ENCODE measurements at places on chromosomes 2 and 18.

GRCh38 chr2:130836501-130837174 is at the start of gene ARHGEF4:
ARHGEF4 (plus strand) TSS chr2:130836914; CDS start chr2:130836954, 40 bp downstream.
- DNase-seq: peak; percentile 9

GRCh38 chr18:57466745-57467409 is 31.7 kb downstream of the ONECUT2 start:
- DNase-seq: no peak

GRCh38 chr2:176902454-176902853 is 310.1 kb upstream of the HNRNPA3 start:
- no peak for DNase-seq

GRCh38 chr2:14681608-14682007 is 49.1 kb downstream of the LRATD1 start:
- DNase-seq: no peak

- no peak for DNase-seq
These were observed 205.3 kb downstream of the ANAPC1 start for GRCh38 chr2:111678651-111679050.

DNA sequence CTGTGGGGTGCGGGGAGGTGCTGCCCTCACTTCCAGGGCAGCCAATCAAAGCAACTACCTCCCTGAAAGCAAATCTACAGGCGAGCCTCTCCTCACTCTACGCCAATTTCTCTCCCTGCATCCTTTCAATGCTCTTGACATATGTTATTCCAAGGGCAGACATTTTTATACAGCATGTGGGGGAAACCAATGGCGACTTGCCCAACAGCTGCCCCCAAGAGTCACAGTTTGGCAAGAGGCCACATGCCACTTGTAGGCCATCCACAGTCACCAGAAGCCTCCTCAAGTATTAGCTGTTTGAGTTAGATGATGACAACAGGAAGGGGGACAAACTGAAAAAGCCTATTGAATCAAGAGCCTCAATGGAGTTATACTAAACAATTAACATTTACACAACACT is 114.6 kb downstream of the MYO5B start:
- DNase-seq: no peak

DNA sequence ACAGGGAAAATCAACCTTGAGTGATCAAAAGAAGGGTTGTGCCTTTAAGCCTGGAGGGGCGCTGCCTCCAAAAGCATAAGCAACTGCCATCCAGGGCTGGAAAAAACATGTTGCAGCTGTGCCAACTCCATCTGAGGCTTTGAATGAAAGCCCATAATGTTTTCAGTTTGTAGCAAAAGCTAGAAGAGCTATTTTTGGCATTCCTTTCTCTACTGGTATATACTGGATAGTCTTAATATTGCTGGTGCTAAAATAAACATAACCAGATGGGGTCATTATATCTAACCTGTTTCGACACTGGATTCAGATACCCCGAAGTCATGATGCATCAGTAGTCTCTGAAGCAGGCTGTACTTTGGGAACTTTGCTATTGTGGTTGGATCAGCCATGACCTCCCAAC is 25.1 kb downstream of the ANXA4 start:
- no peak for DNase-seq

DNA sequence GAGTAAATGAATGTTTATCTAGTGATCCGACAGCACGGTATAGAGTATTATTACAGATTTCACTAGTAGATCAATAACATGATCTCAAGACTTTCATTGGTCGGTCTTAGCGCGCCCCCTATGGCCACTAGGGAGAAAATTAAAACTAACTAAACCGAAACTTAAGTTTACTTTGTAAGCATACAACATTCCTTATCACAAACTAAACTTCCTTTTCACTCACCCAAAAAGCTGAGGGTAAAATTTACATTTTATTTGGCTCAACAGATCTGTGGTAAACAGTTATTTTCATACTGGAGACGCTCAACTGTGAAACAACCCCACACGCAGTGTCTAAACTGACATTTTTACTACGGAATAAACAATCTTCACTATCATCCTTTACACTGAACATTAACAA is 215.6 kb upstream of the MAP2 start:
- peak; percentile 17 for DNase-seq

DNA sequence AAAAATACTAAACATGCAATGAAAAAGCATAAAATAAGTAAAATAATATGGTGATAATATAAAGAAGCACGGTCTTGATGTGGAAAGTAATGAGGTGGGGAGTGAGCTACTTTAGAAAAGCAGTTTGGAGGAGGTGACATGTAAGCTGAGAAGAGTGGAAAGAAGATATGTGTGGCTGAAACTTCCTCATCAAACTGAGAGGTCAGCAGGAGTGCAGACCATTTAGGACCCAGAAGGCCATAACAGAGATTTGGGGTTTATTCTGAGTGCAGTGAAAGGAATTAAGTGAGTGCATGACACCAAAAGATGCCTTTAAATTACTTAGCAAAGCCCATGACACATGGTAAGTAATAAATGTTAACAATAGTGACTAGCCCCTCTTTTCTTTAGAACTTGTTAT is 24.4 kb upstream of the TMEM182 start:
- DNase-seq: no peak

DNA sequence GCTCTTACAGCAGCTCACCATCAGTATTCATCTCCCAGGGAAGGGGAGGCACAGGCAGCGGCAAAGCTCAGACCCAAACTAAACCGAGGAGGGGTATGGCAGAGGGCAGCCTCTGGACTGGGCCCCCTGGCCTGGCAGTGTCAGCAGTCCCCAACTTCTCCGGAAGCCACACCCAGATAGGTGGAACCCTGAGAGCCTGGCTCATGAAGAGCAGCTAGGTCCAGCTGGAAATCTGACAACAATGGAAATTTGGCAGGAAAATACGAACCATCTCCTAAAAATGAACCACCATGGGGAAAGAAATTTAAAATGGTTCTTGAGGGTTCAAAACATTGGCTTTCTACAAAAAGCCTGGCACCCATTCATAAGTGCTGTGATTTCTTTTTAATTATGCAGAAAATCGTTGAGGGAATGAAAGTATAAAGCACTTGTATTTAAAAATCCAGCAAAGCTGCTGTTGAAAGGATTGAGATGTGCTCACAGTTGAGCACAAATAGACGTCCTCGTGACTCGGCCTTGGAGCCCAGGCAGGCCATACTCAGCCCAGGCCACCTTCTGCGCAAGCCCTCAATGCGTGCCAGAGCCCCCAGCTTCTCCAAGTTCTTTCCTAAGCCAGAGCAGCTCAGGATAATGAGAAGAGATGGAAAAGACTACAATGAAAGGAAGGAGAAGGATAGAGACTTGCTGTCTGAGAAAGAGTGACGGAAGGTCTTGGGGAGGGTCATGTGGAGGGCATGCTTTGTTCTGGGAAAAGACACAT is 93.0 kb downstream of the COL6A3 start:
- DNase-seq: no peak

GRCh38 chr2:188576651-188577050 is 285.0 kb downstream of the GULP1 start:
- no peak for DNase-seq

GRCh38 chr2:158658396-158658795 is 136.7 kb upstream of the DAPL1 start:
- no peak for DNase-seq

- DNase-seq: no peak
These were observed 30.3 kb upstream of the GPR17 start for GRCh38 chr2:127615511-127616166.

DNA sequence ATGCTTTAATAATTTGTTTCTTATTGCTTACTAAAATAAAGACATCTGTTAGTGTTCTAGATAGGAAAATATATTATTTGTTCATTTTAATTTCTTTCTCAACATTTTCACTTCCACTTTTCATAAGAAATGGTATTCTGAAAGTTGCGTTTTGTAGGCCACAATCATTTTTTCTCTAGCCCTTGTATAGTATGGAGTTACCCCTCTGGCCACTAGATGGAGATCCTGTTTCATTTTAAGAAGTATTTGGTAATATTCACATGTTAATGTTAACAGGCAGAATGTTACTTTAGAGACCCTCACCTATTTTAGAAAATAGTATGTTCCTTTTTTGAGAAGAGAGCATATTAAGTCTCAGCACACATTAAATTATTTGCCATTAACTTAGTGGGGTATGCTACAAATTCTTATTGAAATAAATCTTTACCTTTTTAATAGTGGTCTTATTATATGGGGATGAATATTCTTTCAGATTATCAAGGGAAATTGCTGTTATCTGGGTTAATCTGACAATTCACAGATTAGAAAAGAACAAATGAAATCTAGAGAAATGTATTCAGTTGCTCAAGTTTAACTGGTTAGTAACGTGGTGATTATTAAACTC is 73.9 kb upstream of the TTC27 start:
- DNase-seq: peak; percentile 30

DNA sequence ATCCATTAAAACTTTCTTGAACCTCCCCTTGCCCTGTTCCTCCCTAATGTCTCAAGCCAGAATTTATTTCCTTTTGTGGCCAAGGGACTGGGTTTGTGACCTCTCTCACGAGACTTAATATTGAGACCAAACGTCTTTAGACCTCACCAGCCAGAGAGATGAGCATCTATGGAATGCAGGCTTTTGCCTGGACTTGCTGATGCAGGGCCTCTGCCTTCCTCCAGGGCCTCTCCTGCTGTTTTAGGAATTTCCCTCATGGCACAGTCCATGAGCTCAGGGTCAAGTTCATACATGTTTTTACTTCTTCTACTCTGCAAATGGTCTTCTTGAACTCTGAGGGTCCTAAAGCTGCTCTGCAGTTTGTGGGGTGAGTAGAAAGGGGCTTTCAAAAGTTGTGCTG is 22.3 kb downstream of the IL1B start:
- DNase-seq: no peak

GRCh38 chr2:8472545-8473323 is 209.1 kb upstream of the ID2 start:
- DNase-seq: peak; percentile 51

Data from activated CD4-positive, alpha-beta T cell treated with anti-CD3 and anti-CD28 coated beads, Interleukin-2, Interleukin-4, amounts not matched to agents 100 ng/mL and 50 ng/mL, durations not matched to agents 16 hours and 8 hours (primary cell).